Activated naive CD8-positive, alpha-beta T cell treated with anti-CD3 and anti-CD28 coated beads for 36 hours (primary cell): ENCODE measurements at places on chromosomes 3 and 15. TPM values are rescaled to one million over a fixed set of nuclear protein-coding genes. Genes with fewer than 3 reads are reported as not detected.
A peak's percentile ranks its signal among the peaks of the same experiment; 100 is the strongest.

DNA sequence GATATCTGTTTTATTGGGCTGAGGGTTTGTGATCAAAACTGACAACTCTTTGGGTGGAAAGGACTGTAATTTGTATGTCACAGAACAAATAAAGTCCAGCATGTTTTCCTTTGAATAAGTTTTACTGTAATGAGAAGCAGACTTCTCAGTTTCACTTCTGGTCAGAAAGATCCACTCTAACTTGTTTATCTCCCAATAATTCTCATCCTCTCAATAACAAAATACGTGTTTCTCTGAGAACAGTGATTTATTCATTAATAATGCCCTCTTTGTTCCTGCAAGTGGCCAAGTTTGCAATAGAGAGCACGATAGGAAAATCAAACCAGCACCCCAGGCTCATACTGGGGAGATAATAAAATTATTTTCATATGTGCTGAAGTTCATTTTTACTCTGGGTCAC lies 190.6 kb downstream of the CNTN3 start:
- no peak for DNase-seq

- DNase-seq: no peak
These were observed 80.6 kb upstream of the CHD2 start for GRCh38 chr15:92819278-92820235.

DNA sequence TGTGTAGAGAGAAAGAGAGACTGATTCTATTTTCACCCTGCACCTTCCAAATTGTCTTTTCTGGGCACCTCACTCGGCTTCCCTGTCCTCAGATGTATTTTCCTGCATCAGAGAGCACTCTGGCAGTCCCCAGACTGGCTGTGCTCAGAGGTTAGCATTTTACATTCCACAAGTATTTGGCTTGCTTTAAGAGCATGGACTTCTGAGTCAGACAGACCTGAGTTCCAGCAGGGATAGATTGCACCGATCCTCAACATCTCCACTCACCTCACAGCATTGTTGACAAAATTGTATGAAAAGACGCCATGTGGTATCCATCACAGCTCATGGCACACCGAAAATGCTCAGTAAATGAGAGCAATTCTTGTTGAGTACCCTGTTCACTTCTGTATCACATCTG lies 45.6 kb downstream of the SST start:
- DNase-seq: no peak

- no peak for DNase-seq
These were observed 6.5 kb downstream of the A4GNT start for GRCh38 chr3:138125548-138126221.

DNA sequence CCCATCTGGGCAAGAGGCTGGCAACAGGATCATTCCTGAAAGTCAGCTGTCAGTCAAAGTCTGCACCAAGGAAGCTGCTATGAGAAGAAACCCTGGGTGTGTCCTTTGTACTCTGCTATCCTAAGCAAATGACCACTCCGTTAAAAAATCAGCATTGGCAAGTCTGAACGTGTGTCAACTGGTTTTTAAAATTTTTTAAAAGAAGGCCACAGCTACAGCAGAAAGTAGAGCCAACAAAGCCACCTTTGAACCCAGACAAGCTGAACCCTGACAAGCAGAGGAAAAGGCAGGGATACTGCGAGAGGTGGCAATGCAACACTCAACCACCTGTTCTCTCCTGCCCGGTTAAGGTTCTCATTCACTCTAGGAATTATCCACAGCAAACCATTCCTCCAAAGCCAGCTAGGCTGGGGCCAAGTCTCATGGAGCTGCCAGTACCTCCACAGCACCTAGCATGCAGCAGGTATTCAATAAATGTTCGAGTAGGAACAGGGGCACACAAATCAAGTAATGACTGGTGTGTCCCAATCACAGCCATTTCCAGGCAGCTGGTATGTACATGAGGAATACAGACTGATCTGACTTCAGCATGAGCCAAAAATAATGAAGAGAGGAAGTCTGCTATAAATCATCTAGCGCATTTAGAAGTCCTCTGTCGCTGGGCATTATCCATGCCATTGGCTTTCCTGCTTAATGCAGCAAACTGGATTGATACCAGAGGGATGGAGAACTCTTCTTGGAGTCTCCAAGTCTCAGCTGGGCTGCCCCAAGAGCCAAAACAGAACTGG lies 76.0 kb downstream of the ADCY5 start:
- no peak for DNase-seq

GRCh38 chr15:66698318-66698961 lies 3.6 kb upstream of the SMAD6 start:
- peak; percentile 14 for DNase-seq

DNA sequence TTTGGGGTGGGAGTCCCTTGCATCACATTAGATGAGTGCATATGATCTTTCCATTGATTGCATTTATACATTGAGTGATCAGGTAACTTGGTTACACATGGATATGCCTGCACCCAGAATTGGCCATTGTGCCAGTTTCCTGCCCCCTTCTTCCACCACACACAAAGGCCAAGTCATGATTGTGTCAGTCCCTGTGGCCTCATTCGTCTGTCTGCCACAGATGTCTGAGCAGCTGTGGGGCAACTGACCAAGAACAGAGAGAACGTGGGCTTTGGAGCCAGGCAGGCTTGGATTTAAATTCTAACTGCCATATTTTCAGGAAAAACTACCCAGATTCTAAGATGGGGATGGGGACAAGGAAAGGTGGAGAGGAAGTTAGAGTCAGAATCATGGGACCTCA lies 27.0 kb downstream of the CCNL1 start:
- no peak for DNase-seq

DNA sequence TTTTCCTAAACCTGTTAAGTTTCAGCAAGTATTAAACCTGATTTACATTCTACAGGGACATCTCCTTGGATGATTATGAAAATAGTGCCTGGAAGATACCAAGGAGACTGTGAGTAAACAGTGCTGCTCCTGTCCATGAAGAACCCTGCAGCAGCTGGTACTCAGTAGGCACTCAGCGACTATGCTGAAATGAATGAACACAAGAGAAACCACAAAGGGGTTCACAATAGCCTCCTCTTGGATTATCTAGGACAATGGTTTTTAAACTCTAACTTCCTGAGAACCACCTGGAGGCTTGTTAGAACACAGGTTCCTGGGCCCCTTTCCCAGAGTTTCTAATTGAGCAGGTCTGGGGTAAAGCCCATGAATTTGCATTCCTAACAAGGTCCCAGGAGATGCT lies 488.4 kb upstream of the UBE2E2 start:
- no peak for DNase-seq

DNA sequence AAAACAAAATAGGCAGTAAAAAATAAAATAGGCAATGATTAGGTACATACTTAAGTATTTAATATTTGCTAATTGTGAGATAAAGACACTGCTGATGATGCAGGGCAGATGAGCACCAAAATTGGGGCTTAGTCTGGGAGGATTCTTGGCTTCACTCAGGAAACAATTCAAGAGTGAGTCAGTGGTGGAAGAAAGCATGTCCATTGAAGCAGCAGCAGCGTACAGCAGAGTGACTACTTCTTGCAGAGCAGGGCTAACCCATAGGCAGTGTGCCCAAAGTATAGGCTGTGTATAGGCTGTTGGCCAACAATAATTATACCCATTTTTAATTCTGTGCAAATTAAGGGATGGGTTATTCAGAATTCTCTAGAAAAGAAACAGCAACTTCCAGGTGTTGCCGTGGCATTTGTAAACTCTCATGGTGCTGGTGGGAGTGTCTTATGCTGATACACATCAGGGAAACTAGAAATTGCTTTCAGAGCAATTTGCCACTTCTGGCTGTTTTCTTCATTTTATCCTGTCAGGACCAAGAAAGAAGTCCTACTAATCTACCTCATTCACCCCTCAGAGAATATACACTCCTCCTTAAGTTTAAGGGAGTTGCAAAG lies 317.3 kb upstream of the NAALADL2 start:
- no peak for DNase-seq

- no peak for DNase-seq
These were observed 21.7 kb downstream of the LSM3 start for GRCh38 chr3:14200276-14200675.

GRCh38 chr3:150480877-150481276 lies 65.4 kb downstream of the SERP1 start:
- no peak for DNase-seq

- no peak for DNase-seq
These were observed 14.8 kb downstream of the RFX7 start for GRCh38 chr15:56228854-56229253.

DNA sequence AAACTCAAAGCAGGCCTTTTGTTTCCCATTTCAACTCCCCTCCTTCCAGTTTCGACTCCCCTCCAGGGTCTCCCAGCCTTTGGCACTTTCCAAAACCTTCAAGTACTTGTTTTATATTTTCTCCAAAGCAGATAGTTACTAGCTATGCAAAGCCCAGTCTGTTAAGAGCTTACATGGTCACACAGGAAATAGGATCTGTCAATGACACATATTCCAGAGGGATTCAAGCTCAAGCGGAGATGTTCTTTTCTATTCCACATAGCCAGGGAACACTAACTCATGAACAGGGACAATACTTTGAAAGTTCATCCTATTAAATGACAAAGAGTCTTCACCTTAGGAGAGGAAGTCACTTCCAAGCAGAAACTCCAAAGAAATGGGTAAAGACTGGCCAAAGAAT lies 18.6 kb downstream of the SUCLG2 start:
- no peak for DNase-seq

- DNase-seq: no peak
These were observed 30.1 kb downstream of the CCDC54 start for GRCh38 chr3:107407355-107407754.

Gene FEM1B
- total RNA-seq: 37.0 TPM

Gene SLC28A1
- total RNA-seq: not detected

Gene ARL6
- total RNA-seq: 6.9 TPM

Gene BOC
- total RNA-seq: 0.44 TPM

Gene RFX7
- 30.5 TPM for total RNA-seq
